ENCODE measurements at places on chromosomes 13 and 19. TPM values are rescaled to one million over a fixed set of nuclear protein-coding genes. Genes with fewer than 3 reads are reported as not detected.

The NLRP9 gene
- total RNA-seq: not detected

The SLC10A2 gene
- under 0.01 TPM for total RNA-seq

The ZNF681 gene
- total RNA-seq: 3.9 TPM

The SHISA7 gene
- total RNA-seq: 0.05 TPM

The SERPINE3 gene
- total RNA-seq: 0.05 TPM

The C1QTNF9 gene
- total RNA-seq: 0.38 TPM

GRCh38 chr19:52345162-52345561 is 9.1 kb downstream of the ZNF610 start:
- no peak overlapping the region for H3K4me3 ChIP-seq
- no peaks in the 10 kb centered on the region for H3K4me1 ChIP-seq
- no peaks in the 10 kb centered on the region for H3K27me3 ChIP-seq

DNA sequence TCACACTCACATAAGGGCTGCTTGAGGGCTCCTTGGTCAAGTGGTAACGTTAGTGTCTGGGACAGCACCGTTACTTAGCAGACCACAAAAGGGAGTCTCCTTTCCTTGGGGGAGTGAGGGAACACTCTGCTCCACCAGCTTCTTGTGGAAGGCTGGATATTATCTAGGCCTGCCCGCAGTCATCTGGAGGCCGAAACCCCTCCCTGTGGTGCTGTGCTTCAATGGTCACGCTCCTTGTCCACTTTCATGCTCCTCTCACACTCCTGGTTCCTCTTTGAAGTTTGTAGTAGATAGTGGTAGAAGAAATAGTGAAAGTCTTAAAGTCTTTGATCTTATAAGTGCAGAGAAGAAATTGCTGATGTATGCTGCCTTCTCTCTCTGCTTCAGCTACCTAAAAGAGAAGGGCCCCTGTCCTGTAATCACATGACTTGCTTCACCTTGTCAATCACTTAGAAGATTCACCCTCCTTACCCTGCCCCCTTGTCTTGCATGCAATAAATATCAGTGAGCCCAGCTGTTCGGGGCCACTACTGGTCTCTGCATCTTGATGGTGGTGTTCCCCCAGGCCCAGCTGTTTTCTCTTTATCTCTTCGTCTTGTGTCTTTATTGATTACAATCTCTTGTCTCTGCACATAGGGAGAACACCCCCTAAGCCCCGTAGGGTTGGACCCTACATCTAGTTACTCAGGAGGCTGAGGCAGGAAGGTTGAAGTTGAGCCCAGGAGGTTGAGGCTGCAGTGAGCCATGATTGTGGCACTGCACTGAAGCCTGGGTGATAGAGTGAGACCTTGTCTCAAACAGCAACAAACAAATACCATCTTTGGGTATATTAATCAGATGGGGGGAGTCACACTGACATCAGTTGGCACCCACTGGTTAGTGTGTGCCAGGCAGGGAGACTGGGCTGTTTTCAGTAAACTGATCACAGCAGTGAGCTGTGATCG is 11.6 kb upstream of the MZF1 start:
- H3K27ac ChIP-seq: no peak overlapping the region
- peaks cover 3% of the 10 kb centered on the region for H3K4me1 ChIP-seq
- H3K27me3 ChIP-seq: no peaks in the 10 kb centered on the region
- H3K36me3 ChIP-seq: peaks cover 12% of the 10 kb centered on the region
- no peak overlapping the region for H3K4me3 ChIP-seq

DNA sequence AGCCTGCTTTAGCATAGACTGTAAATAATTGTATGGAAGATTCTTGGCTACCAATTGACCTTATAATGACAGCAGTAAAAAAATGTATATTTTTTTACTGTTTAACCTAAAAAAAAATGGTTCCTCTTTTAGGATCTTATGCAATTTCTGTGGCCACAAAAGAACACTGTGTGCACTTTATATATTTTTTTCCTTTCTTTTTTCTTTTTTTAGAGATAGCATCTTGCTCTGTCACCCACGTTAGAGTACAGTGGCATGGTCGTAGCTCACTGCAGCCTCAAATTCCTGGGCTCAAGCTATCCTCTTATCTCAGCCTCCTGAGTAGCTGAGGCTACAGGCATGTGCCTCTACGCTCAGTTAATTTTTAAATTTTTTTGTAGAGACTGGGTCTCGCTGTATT is 6.1 kb downstream of the FLT3 start:
- H3K27ac ChIP-seq: peak overlapping the region; percentile 31
- H3K36me3 ChIP-seq: no peaks in the 10 kb centered on the region
- H3K4me3 ChIP-seq: no peak overlapping the region
- H3K27me3 ChIP-seq: peaks cover 10% of the 10 kb centered on the region

GRCh38 chr13:50668049-50668448 is 175.4 kb downstream of the DLEU7 start:
- no peak overlapping the region for H3K27ac ChIP-seq
- H3K36me3 ChIP-seq: no peaks in the 10 kb centered on the region
- peaks cover 21% of the 10 kb centered on the region for H3K4me1 ChIP-seq
- no peak overlapping the region for H3K4me3 ChIP-seq
- H3K27me3 ChIP-seq: no peaks in the 10 kb centered on the region
- DNase-seq: no peak

- DNase-seq: peak; percentile 50
- H3K4me1 ChIP-seq: no peaks in the 10 kb centered on the region
- no peaks in the 10 kb centered on the region for H3K27me3 ChIP-seq
Observed at GRCh38 chr13:26867451-26868091, 107.0 kb upstream of the GPR12 start.

- DNase-seq: no peak
- H3K4me1 ChIP-seq: peaks cover 76% of the 10 kb centered on the region
- no peak overlapping the region for H3K27ac ChIP-seq
- H3K36me3 ChIP-seq: peaks cover 25% of the 10 kb centered on the region
- H3K4me3 ChIP-seq: no peak overlapping the region
Observed at GRCh38 chr19:6274756-6275155, 5.0 kb downstream of the MLLT1 start.

DNA sequence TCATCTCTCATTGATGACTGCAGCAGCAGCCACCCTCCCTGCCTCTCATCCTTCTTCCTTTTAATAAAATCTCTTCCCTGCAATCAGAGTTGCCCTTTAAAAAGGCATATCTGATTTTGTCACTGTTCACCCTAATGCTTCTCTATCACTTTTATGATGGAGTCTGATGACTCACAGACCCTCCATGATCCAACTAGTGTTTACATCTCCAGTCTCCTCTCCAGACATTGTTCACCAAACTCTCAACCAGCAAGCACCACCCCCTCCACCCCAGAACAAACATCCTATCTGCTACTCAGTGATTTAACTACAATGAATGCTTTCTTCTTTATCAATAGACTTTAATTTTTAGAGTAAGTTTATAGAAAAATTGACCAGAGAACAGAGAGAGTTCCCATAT is 59.5 kb downstream of the TNFSF11 start:
- H3K36me3 ChIP-seq: no peaks in the 10 kb centered on the region
- no peak for DNase-seq
- H3K27ac ChIP-seq: no peak overlapping the region
- no peaks in the 10 kb centered on the region for H3K27me3 ChIP-seq
- H3K4me1 ChIP-seq: no peaks in the 10 kb centered on the region

- no peak for DNase-seq
- no peak overlapping the region for H3K27ac ChIP-seq
- H3K4me3 ChIP-seq: no peak overlapping the region
- H3K4me1 ChIP-seq: no peaks in the 10 kb centered on the region
Observed at GRCh38 chr13:49481788-49482187, 14.0 kb upstream of the PHF11 start.

- no peaks in the 10 kb centered on the region for H3K27me3 ChIP-seq
- no peak overlapping the region for H3K4me3 ChIP-seq
- H3K27ac ChIP-seq: no peak overlapping the region
- DNase-seq: no peak
Observed at GRCh38 chr13:28744656-28745055, 25.9 kb upstream of the SLC46A3 start.

DNA sequence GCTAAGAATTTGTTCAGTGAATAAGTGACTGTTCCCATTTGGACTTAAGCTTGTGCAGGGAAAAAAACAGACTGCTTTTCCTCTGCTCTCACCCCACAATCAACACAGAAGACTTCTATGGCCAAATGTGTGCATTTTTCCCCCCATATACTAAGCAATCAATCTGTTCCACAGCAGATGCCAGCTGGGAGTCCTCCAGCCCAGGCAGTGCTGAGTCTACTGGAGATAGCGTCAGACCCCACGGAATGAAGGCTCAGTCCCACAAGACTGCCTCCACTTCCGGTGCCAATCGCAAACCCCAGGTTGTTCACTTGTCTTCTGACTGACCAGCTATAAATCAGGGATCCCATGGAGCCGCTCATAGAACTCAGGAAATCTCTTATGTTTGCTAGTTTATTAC is 69.5 kb upstream of the ANKRD10 start:
- no peak overlapping the region for H3K4me3 ChIP-seq
- H3K27me3 ChIP-seq: no peaks in the 10 kb centered on the region
- no peak overlapping the region for H3K27ac ChIP-seq
- no peaks in the 10 kb centered on the region for H3K4me1 ChIP-seq
- no peak for DNase-seq
- no peaks in the 10 kb centered on the region for H3K36me3 ChIP-seq

- H3K4me1 ChIP-seq: no peaks in the 10 kb centered on the region
- no peaks in the 10 kb centered on the region for H3K36me3 ChIP-seq
- H3K4me3 ChIP-seq: no peak overlapping the region
- DNase-seq: no peak
- H3K27me3 ChIP-seq: no peaks in the 10 kb centered on the region
Observed at GRCh38 chr13:51838240-51838846, 6.6 kb downstream of the TMEM272 start.

DNA sequence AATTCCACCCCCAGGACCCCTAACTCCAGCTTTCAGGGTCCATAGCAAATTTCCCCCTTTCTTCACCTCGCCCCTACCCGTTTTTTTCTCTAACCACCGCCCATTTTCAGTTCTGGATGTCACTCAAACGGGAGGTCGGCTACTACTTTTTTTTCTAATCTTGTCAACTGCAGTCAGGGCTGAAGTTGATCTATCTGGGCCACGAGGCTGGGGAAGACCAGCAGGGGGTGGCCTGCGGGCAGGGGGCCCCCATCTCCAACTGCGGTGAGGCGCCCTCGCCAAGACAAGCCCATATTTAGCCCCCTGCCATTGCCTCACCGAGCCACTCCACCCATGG is 748 bp downstream of the LHFPL6 start:
- DNase-seq: no peak
- H3K27me3 ChIP-seq: peaks cover 42% of the 10 kb centered on the region

- DNase-seq: no peak
- peaks cover 35% of the 10 kb centered on the region for H3K27me3 ChIP-seq
- H3K4me1 ChIP-seq: no peaks in the 10 kb centered on the region
- no peaks in the 10 kb centered on the region for H3K36me3 ChIP-seq
- H3K4me3 ChIP-seq: no peak overlapping the region
- no peak overlapping the region for H3K27ac ChIP-seq
Observed at GRCh38 chr19:39265321-39265916, 2.8 kb upstream of the IFNL2 start.

GRCh38 chr13:30027569-30028455 is 177.4 kb upstream of the UBL3 start:
- no peak for DNase-seq
- H3K4me3 ChIP-seq: no peak overlapping the region
- H3K27me3 ChIP-seq: no peaks in the 10 kb centered on the region
- no peak overlapping the region for H3K27ac ChIP-seq
- H3K36me3 ChIP-seq: no peaks in the 10 kb centered on the region
- H3K4me1 ChIP-seq: no peaks in the 10 kb centered on the region

DNA sequence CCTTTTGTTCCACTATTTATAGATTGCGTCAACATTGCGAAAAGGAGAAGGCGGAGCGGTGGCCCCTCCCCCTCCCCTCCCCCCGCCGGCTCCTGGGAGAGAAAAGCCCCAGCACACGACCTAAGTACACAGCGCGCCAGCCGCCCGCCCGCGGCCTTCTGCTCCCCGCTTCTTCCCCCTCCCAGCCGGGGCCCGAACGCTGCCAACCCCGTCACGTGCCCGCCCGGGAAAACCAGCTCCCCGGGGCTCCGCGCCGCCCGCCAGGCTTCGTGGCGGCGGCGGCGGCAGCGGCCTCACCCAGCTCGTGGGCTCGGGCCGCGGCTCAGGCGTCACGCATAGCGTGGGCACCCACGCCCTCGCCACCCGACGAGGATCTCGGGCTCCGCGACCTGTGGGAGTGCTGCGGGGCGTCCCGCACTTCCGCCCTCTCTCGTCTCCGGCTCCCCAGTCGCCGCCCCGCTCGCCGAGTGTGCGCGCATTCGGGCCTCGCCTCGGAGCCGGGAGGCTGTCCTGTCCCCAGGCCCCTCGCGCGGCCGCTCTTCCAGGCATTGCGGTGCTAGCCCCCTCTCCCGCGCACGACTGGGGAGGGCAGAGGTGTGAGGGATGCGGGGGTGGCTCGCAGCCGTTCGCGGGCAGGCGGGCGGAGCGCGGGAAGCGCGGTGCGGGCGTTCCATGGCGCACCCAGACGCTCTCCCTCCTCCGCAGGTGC is 110.5 kb downstream of the KCNRG start:
- H3K27me3 ChIP-seq: peaks cover 43% of the 10 kb centered on the region
- H3K36me3 ChIP-seq: peaks cover 5% of the 10 kb centered on the region
- peak overlapping the region; percentile 99 for H3K27ac ChIP-seq
- peak; percentile 90 for DNase-seq
- peaks cover 71% of the 10 kb centered on the region for H3K4me1 ChIP-seq

DNA sequence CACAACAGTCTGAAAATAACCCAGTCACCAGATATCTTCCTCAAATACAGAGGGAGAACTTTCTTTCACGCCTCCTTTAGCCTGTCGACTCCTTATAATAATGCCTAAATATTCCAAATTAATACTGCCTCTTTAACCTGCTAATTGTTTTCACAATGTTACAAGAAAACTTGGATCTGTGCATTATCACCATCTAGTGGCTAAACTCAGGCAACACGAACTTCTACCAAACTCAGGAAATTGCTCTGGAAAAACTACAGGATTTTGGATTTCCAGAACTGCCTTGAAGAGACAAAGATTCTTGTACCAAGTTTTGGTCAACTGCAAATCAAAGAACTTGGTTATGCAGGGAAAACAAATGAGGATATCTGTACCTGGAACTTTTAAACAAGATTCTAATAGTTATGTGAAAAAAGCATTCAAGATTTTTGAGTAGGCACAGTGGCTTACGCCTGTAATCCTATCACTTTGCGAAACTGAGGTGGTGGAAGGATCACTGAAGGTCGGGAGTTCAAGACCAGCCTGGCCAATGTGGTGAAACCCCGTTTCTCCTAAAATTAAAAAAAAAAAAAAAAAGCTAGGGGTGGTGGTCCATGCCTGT is 10.8 kb downstream of the CLN5 start:
- peaks cover 10% of the 10 kb centered on the region for H3K36me3 ChIP-seq
- H3K4me1 ChIP-seq: no peaks in the 10 kb centered on the region
- no peak for DNase-seq
- H3K4me3 ChIP-seq: no peak overlapping the region
- H3K27ac ChIP-seq: no peak overlapping the region
- H3K27me3 ChIP-seq: no peaks in the 10 kb centered on the region

- H3K36me3 ChIP-seq: peaks cover 4% of the 10 kb centered on the region
- no peaks in the 10 kb centered on the region for H3K27me3 ChIP-seq
- no peak for DNase-seq
- H3K27ac ChIP-seq: no peak overlapping the region
Observed at GRCh38 chr19:54439174-54439851, 9.7 kb upstream of the LENG8 start.

GRCh38 chr13:106714271-106714982 is 146.5 kb upstream of the ARGLU1 start:
- H3K4me3 ChIP-seq: no peak overlapping the region
- H3K36me3 ChIP-seq: no peaks in the 10 kb centered on the region
- H3K27ac ChIP-seq: no peak overlapping the region
- no peaks in the 10 kb centered on the region for H3K4me1 ChIP-seq

- DNase-seq: no peak
- peaks cover 8% of the 10 kb centered on the region for H3K4me1 ChIP-seq
- no peak overlapping the region for H3K27ac ChIP-seq
- H3K4me3 ChIP-seq: no peak overlapping the region
Observed at GRCh38 chr19:45473682-45474605, 6.1 kb downstream of the FOSB start.

Data from thymus (tissue), 14 donors.